GM04503 (cell line): ENCODE measurements at places on chromosomes 12 and 14.

DNA sequence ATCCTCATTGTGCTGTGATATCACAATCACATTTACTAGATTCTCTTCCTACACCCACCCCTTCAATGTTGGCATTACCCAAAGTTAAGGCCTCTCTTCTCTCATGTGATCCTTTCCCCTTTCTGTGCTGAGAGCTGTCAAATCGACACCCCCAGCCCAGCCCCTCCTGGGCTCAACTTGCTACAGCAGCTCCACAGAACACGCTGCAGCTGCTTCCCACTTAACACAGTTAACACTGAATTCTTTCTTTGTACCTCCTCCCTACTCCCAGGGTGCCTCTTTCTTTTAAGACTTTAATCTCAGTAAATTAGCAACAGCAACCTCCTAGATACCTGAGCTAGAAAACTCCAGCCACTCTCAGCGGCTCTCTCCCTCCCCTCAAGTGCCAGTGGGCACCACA lies 17.8 kb downstream of the SPTB start:
- DNase-seq: no peak

- no peak for DNase-seq
Measured at GRCh38 chr12:68786929-68787328, 21.0 kb upstream of the MDM2 start.

GRCh38 chr12:2283916-2284315 lies 231.1 kb downstream of the CACNA1C start:
- DNase-seq: peak; percentile 53

DNA sequence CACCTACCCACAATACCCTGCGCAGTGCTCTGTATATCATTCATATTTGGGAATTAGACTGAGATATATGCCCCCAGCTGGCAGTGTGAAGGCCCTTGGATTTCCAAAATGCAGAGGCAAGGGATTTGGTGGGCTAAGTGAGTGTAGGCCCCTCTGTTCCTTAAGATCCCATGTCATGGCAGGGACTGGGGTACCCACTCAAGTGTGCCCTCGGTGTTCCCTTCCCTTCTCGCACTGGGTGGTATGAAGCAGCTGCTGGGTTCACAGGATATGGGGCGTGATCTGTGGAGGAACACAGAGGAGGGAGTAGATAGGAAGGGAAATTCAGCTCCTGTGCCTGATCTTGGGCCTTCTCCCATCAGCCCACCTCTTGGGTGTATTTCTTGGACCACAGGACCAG lies 63.1 kb upstream of the VASH1 start:
- no peak for DNase-seq

- DNase-seq: peak; percentile 46
Measured at GRCh38 chr12:51281202-51281924, 11.1 kb upstream of the SMAGP start.

GRCh38 chr12:7072035-7072434 lies 11.5 kb downstream of the C1S start:
- no peak for DNase-seq

DNA sequence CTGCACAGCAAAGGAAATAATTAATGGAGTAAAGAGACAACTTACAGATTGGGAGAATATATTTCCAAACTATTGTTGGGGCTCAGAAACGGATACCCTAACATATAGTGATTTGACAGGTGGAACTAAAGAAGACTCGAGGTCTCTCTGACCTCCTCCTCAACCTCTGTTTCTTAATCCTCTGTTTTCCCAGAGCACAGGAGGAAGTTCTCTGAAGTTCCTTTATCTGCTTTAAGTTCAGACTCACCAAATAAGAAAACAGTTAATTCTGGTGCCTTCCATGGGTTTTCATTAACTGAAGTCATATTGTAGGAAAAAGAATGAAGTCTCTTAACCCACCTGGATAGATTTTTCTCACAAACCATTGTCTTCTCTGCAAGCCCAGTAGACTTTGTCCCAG lies 29.2 kb downstream of the CLEC2D start:
- no peak for DNase-seq

- peak; percentile 73 for DNase-seq
Measured at GRCh38 chr12:46383654-46384450, 11.3 kb upstream of the SLC38A2 start.

DNA sequence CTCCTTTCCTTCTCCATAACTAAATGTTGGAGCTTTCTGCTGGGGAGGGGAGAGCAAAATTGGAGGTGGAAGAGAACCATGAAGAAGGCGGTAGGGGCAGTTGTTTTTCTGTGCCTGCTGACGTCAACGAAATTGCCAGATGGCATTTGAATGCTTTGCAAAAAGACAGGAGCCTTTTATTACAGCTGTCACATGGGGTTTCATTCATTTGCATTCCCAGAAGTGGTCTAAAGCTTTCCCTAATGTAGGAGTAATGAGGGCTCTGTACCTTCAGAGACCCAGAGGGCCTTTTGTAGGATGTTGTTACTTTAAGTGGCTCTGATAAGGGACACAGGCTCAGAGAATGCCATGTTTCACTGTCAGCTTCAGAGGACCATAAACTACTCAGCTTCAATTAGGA lies 107.1 kb upstream of the SLCO1C1 start:
- no peak for DNase-seq

- no peak for DNase-seq
Measured at GRCh38 chr12:106281056-106281782, 21.3 kb upstream of the TCP11L2 start.

DNA sequence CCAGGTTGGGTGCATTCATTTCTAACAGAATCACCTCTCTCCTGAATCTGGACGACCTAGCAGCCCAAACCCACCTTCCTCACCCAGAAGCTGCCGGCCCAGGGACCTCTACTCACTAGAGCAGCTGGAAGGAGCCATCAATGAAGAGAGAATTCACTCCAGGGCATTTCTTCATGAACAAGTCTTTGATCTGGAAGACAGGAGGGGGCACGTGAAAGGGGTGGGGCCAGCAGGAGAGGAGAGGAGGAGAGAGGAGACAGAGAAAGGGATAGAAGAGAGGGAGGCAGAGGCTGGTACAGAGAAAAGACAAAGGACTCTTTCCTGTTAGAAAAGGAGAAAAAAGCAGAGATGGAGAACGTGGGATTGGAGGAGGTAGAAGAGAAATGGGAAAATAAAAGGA lies 39.8 kb downstream of the TRPV4 start:
- no peak for DNase-seq

- DNase-seq: no peak
Measured at GRCh38 chr12:100932571-100932970, 138.0 kb downstream of the ANO4 start.

GRCh38 chr14:99322731-99323599 lies 51.0 kb upstream of the BCL11B start:
- DNase-seq: no peak

- no peak for DNase-seq
Measured at GRCh38 chr14:22657861-22658260, 13.7 kb upstream of the OR6J1 start.

DNA sequence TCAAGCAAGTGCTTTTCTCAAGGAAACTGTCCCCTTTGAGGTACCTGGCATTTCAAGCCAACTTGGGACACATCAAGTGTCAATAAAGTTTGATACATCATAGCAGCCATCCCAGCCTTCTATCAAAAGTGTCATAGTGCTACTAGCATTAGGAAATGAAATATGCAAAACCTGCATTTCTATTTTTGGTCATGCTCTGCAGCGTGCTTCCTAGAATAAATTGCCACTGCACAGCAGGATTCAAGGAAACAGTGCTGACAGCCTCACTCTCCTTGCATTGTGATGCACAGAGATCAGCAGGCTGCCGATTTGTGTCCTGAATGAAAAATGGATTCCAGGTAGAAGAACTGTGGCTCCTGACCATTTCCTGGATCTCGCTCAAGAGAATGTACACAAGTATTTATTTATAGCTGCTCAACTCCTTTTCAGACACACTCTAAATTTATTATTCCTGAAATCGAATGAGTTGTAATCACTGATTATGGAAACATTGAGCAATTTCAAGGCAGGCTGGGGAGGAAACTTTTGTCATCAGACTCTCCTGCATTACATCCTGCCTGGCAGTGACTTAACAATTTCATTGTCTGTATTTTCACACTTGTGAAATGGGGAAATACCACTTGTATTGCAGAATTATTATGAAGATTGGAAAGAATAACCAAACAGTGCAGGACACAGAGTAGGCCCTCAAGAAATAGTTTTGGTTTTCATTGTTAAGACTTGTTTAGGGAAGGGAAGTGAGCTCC lies 120.9 kb downstream of the SLC38A6 start:
- no peak for DNase-seq

- no peak for DNase-seq
Measured at GRCh38 chr12:27272373-27273028, 28.4 kb downstream of the STK38L start.

DNA sequence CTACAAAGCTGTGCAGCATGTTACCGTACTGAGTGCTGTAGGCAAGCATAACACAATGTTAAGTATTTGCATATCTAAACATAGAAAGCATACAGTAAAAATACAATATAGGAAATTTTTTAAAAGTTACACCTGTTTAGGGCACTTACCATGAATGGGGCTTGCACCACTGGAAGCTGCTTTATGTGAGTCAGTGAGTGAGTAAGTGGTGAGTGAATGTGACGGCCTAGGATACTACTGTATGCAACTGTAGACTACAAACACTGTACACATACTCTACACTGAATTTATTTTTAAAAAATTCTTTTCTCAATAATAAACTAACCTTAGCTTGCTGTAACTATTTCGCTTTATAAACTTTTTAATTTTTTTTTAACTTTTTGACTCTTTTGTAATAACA lies 82.1 kb upstream of the FSCB start:
- DNase-seq: no peak

- DNase-seq: no peak
Measured at GRCh38 chr14:36067428-36068187, 108.9 kb downstream of the PTCSC3 start.

DNA sequence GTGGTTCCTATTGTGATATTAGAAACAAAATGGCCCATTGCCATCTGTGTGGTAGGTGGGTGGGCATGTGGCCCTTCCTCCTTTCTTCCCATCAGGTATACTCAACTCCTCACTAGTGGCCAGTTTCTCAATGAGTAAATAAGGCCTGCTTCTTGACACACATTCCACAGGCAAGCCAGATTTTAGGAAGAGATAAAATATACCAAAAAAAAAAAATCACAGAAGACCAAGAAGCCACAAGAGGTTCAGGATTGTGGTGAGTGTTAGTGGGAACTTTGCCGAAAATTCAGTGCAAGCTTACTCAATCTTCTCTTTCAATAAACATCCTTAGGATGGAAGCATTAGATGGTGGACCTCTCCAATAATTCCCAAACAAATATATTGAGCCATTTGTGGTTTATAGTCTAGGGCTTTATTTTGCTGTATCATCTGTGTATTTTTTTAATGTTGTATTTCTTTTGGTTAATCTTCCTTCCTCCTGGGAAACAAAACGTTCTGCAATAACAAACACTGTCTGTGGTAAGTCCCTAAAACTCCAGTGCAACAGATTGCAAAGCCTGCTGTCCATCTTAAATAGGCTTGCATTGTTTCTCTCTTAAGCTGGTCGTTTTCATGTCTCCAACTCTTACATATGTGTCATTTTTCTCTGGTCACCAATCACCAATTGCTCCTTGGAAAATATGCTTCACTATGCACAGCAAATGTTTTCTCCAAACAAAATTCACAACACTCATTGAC lies 289.9 kb upstream of the KITLG start:
- no peak for DNase-seq

DNA sequence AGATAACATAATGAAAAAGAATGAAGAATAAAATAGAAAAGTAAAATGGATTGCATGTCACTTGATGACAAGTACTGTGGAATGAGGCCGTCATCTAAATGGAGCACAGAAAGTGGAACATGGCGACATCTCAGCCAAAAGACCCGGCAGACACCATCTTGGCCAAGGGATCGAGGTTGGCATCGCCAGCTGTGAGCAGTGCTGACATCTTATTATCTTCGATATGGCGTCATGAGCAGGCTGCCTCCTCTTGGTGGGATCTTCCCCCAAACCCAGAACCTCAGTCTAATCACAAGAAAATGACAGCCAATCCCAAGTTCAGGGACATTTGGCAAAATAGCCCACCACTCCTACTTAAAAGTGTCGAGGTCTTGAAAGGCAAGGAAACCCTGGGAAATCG lies 15.1 kb downstream of the SERPINA5 start:
- DNase-seq: no peak

DNA sequence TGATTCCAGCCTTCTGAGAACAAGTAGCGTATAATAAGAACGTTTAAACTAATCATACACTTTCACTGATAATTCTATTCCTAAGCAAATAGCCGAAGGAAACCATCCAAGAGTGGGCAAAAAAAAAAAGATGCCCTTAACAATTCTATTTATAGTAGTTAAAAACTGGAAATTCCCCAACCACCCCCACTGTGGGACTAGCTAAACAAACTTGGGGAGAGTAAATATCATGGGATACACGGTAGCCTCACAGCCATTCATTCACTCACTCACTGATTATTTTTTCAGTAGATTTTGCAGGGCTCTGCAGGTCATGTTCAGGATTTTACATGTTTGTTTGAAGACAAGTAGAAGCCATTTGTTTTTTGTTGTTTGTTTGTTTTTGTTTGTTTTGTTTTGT lies 197.0 kb downstream of the ETV6 start:
- DNase-seq: no peak

- DNase-seq: no peak
Measured at GRCh38 chr14:99605299-99605961, 1.4 kb upstream of the CCDC85C start.

DNA sequence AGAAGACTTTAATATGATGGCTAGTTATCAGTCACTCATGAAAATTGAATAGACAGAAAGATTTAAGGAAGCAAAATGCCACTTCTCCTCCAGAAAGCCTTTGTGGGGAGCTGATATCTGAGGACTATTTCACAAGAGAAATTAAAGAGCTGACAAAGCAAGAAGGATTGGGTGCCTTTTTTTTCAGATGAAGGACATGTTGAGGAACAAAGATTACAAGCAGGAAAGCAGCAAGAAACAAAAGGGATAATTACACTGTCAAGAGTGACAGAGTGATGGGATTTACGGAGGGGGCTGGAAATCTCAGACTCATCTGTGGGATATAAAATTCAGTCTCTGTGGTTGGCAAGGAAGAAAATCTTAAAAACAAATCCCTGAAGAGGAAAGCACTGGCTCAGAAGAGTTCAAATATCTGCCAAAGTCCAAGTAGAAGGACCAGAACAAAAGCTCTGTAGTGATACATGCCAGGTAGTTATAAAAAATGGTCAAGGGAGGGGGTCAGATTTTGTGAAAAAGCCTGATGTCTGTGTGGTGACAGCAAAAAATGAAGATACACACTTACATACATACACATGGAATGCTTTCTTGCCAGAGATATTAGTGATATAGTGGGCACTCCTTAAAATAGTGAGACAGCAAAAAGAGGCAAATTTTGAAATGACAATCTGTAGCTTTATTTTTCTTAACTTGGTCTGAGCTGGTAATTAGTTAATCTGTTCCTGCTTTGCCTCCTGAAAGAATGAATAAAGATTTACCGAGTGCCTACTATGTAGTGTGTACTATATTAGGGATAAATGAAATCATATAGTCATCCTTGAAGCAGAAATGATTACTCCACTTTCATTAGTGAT lies 62.9 kb downstream of the EPS8 start:
- no peak for DNase-seq

DNA sequence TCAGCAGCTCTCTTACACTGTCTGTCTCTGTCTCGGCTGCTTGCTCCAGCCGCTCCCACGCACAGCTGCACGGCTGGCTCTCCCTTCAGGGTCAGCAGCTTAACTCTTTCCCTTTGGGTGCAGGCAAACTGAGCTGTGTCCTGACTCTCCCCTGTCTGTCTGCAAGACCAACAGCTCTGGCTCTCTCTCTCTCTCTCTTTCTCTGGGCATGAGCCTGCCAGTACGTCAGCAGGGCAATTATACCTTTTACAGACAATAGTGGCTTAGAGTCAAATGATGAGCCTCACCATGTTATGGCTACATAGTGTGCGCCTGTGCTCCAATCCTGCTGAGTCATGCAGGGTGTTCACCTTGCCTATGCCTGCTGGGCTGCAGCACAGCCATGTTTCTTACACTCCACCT lies 120.5 kb upstream of the DDHD1 start:
- peak; percentile 12 for DNase-seq
